ENCODE measurements at places on chromosomes 2 and 18.

- DNase-seq, result no peak
These were observed 15.9 kb upstream of the TXNDC2 start for GRCh38 chr18:9869715-9870430.

DNA sequence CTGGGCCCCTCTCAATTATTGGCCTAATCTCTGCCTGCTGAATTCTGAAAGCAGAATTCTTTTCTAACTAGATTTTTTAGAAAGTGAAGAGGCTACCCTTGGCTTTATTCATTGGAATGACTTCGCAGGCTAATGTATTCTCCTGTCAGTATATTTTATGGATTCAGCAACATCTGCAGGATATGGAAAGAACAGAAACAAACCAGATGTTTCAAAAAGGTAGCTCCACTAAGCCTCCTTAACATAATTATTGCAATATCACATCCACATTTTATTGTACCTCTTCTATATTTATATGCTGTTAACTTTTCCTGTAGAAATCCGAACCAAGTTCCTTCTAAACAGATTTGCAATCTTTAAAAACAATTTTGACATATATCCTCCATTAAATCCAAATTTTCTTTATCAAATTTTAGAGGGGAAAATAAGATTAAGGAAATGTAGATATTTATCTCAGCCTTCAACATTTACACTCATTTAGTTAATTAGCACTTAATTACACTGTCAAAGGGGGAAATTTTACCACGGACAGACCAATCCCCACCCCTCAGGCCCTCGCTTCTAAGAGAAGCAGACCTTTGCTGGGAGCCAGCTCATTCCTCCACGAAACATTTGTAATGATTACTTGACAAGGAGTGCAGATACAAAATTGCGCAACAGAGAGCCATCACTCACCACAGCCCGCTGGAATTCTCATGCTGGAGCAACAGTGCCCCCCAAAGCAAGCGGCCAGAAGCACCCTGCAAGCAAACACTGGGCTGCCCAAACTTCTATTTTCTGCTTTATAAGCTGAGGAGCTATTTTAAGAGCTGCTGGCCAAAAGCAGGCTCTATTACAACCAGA, 253.4 kb downstream of the ETAA1 start:
- DNase-seq, result peak; percentile 64

DNA sequence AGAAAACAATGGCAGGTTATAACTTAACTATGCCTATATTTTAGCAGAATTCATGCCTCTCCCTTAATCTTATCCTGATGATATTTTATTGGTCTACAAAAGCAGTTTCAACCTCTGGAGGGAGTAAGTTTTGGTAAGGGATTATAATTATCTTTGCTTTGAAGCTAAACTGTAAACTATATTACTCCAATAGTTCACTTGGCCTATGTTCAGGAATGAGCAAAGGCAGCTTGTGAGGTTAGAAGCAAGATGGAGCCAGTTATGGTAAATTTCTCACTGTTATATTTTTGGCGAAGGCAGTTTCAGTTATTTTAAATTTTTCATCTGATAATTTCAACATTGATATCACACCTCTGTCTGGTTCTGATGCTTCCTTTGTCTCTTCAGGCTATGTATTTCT, 192.5 kb upstream of the RGPD4 start:
- no peak for DNase-seq

- DNase-seq, result no peak
These were observed 15.7 kb downstream of the GPC1 start for GRCh38 chr2:240451108-240451611.

DNA sequence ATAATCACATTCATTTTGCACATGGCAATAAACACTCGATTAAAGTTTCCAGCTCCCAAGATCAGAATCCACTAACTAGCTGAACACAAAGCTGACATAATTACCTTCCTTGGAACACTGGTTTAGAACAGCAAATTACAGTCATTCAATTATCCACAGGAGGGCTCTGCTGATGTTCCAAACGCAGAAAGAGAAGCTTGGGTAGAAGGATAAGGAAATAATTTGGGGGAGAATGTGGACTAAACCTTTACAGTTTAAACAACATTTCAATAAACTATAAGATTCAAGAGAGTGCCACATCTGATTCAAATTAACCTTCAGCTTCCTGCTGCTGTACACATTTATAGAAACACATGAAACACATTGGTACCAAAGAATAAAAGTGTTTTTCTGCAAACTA, 67.8 kb upstream of the ARL4C start:
- DNase-seq, result no peak

DNA sequence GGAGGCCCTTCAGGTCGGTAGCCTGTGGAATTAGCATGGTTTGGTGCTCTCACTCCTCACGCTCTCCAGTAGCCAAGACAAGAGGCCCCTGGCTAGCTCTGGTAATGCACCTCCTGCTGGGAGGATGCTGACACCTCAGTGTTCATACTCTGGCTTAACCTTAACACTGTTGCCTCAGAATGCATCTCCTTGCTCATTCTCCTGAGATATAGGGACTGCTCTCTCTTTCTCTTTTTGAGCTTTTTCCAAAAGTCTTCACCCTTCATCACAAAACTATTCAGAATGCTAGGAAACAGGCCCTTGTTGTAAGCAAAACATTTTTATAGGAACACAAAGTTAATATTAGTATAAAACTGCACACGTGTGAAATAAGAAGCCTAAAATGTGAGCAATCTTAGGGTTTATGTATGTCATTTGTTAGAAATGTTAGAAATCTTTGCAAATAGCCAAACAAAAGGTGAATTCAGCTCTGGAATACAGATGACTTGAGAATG, 17.3 kb upstream of the IMPA2 start:
- peak; percentile 40 for DNase-seq

GRCh38 chr2:12051831-12052230, 305.4 kb downstream of the LPIN1 start:
- no peak for DNase-seq

GRCh38 chr2:3189076-3189591, 188.5 kb downstream of the EIPR1 start:
- no peak for DNase-seq

GRCh38 chr2:39491653-39492052, 54.6 kb upstream of the MAP4K3 start:
- DNase-seq, result no peak

- DNase-seq, result peak; percentile 69
These were observed 128.0 kb downstream of the ARL4C start for GRCh38 chr2:234368861-234369261.

GRCh38 chr2:232327105-232328031, 51.2 kb upstream of the ALPP start:
- DNase-seq, result peak; percentile 56

GRCh38 chr2:31136732-31137131, 1.5 kb downstream of the GALNT14 start:
- no peak for DNase-seq

- no peak for DNase-seq
These were observed 700.6 kb upstream of the ZEB2 start for GRCh38 chr2:145220496-145220895.

DNA sequence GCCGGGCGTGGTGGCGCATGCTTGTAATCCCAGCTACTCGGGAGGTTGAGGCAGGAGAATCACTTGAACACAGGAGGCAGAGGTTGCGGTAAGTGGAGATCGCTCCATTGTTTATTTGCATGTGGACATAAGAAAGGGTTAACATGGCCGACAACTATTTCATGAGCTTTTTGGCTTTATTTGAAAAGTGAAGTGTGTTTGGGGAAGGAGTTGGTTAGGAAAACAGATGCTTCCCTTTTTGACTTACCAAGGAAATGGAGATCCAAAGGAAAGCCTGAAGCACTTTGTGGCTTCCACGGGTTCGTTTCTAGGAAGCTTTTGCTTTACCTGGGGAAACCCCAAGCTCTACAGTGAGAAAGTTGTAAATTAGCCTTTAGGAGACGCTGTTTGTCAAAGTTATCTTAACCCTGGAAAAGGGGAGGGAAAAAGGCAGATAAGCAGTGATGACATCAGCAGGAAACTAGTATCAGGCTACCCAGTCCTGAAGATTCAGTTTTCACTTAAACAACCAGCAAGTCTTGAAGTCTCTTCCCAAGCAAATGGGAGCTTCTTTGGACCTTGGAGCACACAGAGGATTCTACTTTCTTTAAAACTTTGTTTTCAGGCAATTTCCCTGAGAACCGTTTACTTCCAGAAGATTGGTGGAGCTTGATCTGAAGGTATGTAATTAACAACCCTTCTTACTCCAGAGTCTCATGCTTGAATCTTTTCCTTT, at the start of gene CASP10:
CASP10 (plus strand) TSS at position 492 of the 715 bp plus-strand sequence. CDS start 2,637 bp downstream, outside the sequence.
- peak; percentile 49 for DNase-seq

GRCh38 chr2:229129738-229130371, 141.2 kb downstream of the PID1 start:
- DNase-seq, result no peak

DNA sequence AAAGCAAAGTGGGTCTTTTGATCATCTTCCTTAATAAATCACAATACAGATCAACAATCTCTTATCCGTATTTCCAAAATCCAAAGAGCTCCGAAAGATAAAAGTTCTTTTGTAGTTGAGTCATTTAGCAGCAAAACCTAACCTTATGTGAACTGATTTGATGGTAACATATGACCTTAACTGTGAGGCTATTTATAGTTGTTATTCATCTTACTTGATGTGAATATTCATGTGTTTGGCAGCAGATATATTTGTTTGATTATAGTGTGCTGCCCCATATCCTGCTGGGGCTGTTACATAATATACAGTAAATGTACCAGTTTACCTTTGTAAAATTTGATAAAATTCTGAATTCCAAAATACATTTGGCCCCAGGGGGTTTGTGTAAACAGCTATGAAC, 158.5 kb downstream of the MYO3B start:
- no peak for DNase-seq

GRCh38 chr2:88416016-88416663, 36.4 kb downstream of the FOXI3 start:
- DNase-seq, result no peak

Measured in Caco-2 (cell line).